ENCODE measurements at places on chromosomes 6 and 20. TPM values are rescaled to one million over a fixed set of nuclear protein-coding genes. Genes with fewer than 3 reads are reported as not detected.

GRCh38 chr20:33828326-33828844 lies 17.2 kb downstream of the CHMP4B start:
- DNase-seq = no peak

- no peak for DNase-seq
These were observed 22.6 kb upstream of the ULBP3 start for GRCh38 chr6:150091476-150091875.

- no peak for DNase-seq
These were observed 192.7 kb downstream of the ARHGAP18 start for GRCh38 chr6:129517288-129517687.

DNA sequence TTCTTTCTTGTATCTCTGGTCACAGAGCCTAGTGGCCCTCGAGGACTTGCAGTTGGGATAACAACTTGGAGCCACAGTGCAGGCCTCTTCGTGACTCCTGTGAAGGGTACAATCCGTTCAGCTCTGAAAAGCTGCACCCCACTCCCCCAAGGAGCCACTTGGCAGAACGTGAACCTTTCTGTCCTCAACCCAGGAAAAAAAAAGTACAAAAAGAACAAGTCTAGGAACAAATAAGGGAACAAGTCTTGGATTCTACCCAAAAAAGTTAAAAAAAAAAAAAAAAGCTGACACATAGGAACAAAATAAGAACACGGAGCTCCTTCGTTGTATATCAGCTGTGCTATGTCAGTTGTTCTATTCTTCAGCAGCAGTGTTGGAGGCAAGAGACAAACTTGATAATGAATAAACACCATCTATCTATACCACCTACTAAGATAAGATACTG lies 77.9 kb upstream of the TULP1 start:
- no peak for DNase-seq

ZC2HC1B gene
- not detected for total RNA-seq

- no peak for DNase-seq
These were observed 193.6 kb upstream of the SLC24A3 start for GRCh38 chr20:19018881-19019280.

NRSN1 gene
- not detected for total RNA-seq

DNA sequence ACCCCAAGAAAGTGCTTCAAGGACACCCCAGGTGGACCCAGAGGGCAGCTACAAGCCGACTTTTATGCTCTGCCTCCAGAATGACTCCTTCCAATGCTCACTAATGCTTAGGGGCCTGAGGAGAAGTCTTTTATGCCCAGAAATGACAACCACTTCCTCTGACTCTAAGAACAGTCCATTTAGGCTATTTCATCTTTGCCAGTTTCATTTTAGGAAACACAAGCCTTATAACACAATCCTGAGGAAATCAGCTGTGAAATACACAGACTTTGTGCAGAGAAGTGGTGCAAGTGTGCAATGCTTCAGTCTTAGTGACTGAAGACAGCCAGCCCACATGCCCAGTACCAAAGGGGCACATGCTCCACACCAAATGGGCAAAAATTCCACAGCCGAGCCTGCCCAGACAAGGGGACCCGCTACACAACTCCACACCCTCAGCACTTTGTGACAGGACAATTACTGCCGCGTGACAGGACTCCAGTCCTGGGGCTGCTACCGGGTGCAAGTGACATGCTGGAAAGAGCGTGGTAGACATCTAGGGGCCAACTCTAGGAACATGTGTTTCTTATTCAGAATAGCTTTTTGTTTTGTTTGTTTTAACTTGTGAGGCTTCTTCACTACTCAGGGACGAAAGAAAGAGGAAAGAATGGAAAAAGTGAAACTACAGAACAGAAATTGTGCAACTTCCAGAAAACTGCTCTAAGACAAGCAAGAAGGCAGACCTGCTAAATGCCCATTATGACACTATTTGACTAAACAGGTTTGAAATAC lies 28.2 kb upstream of the PLAGL1 start:
- DNase-seq = no peak

- no peak for DNase-seq
These were observed 61.8 kb downstream of the RSPH3 start for GRCh38 chr6:158938220-158938619.

- no peak for DNase-seq
These were observed 343.2 kb upstream of the SULF2 start for GRCh38 chr20:48128436-48128835.

- no peak for DNase-seq
These were observed 118.8 kb upstream of the ARID1B start for GRCh38 chr6:156658186-156658965.

GRCh38 chr20:7695635-7696034 lies 244.6 kb downstream of the HAO1 start:
- DNase-seq = peak; percentile 52

PLG gene
- total RNA-seq = not detected

CCN5 gene
- 39.7 TPM for total RNA-seq

GLYATL3 gene
- not detected for total RNA-seq

- no peak for DNase-seq
These were observed 3.4 kb downstream of the TREM2 start for GRCh38 chr6:41159415-41160082.

CLPSL1 gene
- not detected for total RNA-seq

Measured in Caki2 (cell line).